ENCODE measurements at places on chromosomes 16 and 17.

- peak; percentile 29 for DNase-seq
Observed at GRCh38 chr17:65800655-65801054, 239.2 kb upstream of the AXIN2 start.

DNA sequence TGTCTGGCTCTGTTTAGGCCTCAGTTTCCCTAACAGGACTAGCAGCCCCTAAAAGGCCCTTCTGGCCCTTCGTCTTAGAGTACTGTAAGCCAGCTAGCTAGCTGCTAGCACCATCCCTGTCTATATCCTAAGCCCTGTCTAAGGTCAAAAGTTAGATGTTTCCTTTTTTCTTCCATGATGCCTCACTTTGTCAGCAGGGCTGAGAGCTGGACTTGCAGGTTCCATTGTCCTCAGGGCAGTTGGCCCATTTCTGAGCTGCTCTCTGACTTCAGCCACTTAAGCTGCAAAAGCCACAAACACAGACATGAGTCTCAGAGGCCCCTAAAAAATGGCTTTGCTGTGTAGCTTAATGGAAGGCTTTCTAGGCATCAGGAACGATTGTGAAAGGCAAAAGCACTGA lies 187.7 kb downstream of the CBLN1 start:
- DNase-seq: no peak

DNA sequence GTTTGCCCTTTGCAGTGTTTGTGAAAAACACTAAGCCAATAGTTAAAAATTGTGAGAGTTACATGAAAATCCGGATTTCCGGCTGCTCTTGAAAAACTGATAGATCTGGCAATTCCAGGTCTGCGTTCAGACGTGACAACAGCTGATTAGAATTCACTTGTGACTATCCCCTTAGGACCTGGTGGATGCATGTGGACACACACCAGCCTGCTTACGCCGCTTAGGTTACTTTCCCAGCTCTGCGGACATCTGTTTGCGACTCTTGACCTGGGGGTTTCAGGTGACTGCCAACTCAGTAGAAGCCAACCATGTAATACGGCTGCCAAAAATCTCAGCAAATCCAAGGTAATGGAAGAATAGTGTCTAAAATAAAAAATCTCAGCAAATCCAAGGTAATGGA lies 24.3 kb downstream of the VPS53 start:
- DNase-seq: no peak

DNA sequence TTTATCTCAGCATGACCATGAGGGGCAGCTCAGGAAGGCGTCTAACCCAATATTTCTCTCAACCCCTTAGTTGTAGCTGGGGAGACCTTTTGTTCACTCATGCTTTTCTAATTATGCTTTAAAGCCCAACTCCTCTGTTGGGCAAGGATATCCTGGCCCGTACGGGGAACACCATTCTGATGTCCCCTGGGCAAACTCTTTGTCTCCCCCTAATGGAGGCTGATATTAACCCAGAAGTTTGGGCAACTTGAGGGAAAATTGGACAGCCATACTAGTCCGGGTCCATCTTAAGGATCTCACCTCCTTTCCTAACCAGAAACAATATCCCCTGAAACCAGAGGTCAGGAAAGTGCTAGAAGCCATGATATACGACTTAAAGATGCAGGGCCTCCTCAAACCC lies 143.7 kb upstream of the COX10 start:
- DNase-seq: no peak

DNA sequence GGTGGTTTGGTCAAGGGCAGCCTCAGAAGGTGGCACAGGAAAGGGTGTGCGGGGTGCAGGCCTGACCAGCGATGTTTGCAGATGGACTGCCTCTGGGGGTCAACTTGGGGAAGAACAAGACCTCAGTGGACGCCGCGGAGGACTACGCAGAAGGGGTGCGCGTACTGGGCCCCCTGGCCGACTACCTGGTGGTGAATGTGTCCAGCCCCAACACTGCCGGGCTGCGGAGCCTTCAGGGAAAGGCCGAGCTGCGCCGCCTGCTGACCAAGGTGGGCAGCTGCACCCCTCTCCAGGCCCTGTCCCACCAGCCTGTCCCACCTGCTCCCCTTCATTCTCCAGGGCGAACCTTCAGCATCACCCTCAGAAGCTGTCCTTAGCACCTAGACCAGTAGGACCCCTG lies 12.5 kb downstream of the DHODH start:
- DNase-seq: no peak

DNA sequence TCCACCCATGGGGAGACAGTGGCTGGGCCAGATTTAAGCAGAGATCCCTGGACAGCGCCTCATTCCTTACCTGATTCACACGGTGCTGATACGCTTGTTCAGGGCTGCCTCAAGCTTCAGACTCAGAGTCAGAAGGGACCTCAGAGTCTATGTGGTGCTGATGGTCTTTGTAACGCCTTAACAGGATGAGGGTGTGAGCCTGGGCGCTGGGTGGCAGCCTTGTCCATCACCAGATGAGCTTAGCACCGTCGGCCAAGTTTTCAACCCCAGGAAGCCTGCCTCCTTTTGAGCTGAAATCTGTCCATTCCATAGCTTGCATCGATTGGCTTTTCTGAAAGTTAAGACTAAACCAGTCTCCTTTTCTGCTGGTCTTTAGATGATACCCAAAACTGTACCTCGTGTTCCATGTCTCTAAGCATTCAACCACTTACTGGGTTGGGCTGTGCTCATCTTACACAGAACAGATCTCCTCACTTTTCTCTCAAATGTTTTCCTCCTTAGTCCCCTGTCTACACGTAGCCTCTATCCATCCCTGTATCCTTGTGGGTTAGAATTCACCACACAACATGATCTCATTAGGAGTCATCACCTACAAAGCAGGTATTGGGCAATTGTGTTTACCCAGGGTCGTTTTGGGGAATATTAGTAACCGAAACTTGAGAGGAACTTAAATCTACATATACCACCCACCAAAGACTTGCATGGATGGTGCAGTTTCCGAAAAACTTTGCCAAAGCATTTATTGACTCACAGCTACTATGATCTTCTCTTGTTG lies 573.4 kb downstream of the CDH13 start:
- no peak for DNase-seq

GRCh38 chr16:78437352-78437968 lies 338.0 kb downstream of the WWOX start:
- DNase-seq: no peak

DNA sequence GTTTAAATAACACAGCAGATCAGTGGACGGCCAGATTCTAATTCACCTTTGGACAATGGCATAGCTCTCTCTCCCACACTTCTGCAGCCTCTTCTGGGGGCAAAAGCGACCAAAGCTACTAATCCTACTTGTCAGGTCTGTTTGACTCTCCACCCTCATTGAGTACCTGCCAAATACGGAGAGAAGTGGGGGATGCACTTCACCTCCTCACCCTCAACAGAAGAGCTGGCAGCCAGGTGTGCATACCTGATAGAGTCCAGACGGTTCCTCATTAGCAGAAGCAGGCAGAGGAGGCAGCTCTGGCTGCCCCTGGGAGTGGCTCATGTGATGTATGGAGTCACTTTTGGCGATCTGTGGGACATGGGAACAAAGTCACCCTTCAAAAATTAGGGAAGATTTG lies 4.9 kb downstream of the DNAH3 start:
- DNase-seq: no peak

GRCh38 chr17:57861000-57861789 lies 11.4 kb upstream of the MRPS23 start:
- DNase-seq: peak; percentile 59

- no peak for DNase-seq
Observed at GRCh38 chr16:70600730-70601129, 45.6 kb upstream of the IL34 start.

DNA sequence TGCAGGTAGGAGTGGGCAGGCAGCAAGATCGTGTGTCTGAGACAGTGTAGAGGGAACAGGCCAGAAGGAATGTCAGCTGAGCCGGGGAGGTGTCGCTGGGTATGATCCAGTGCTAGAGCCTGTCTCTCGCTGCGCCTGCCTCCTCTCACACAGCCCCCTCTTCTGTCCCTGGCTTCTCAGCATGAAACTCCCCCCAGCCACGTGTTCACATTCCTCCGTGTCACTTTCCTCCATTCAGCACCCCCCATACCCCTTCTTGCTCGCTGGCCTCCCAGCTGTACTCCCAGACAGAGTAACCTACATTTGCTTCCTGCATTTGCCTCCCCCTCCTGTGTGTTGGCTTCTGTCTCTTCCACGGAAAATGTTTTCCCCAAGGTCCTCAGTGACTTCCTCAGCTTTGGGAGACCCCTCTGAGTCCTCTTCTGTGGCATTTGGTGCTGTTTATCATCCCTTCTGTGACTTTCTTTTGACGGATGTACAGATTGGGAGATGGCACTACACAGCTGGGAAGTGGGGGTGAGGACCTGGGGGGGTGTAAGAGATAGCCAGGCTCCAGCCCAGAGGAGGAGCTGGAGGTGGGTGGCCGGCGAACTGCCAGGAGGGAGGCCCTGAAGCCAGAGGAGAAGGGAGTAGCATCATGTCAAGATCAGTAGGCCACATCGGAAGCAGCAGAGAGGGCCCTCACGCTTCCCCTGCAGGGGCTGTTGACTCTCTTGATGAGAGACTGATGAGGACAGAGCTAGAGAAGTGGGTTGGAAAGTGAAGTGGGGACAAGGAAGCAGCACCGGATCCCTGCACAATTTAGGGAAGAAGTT lies 19.2 kb downstream of the SGF29 start:
- DNase-seq: peak; percentile 11

GRCh38 chr16:57358527-57359095 lies at the start of gene CCL22:
TSS of gene CCL22 (plus strand) at chr16:57358783. CDS start at chr16:57358817, 34 bp downstream.
- no peak for DNase-seq

DNA sequence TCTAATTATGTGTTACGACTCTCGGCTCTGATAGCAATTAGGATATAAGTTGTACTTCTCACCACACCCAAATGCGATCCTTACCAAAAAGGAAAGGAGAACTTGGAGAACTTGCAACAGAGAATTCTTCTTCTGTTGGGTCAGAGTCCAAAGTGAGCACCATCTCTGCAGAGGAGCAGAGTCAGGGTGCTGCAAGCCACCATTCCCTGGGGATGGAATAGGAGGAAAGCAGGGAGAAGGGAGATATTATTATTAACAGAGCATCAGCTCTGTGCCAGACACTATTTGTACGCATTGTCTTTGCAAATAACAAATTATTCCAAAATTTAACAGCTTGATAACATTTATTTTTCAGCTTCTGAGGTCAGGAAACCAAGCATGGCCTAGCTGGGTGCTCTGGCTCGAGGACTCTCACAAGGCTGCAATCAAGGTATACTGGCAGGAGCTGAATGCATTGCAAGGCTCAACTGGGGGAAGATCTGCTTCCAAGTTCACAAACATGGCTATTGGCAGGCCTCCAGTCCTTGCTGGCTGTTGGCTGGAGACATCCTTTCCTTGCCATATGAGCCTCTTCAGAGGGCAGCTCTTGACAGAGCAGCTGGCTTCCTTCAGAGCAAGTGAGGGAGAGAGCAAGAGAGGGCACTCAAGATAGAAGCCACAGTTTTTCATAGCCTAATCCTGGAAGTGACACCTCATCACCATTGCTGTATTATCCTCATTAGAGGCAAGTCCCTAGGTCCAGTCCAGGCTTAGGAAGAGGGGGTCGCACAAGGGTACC lies 296.2 kb upstream of the CDH5 start:
- peak; percentile 73 for DNase-seq

- DNase-seq: no peak
Observed at GRCh38 chr16:85820604-85821372, 21.3 kb downstream of the COX4I1 start.

DNA sequence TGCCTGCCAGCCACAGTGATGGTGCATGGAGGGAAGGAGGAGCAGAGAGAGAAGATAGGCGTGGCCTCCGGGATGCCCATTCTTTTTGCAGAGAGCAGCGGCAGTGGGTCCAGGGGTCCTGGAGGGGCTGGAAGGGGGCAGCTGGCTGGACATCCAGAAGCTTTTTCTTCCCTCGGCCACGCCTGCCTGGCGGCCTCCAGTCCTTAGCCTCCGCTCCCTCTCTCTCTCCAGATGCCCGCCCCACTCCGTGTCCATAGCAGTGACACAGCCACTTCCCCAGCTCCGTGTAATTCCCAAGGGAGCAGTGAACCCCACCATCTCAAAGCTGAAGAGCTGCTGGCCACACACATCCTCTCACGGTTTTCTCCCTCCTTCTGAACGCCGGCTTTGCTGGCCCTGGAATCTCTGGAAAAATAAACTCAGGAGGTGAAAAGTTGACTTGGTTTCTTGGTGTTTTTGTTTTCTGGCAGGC lies 26.3 kb upstream of the CDC42EP4 start:
- DNase-seq: peak; percentile 39

- DNase-seq: no peak
Observed at GRCh38 chr17:50144845-50145531, 5.5 kb downstream of the PPP1R9B start.

- DNase-seq: no peak
Observed at GRCh38 chr16:1839554-1839953, 12.5 kb downstream of the FAHD1 start.

- DNase-seq: no peak
Observed at GRCh38 chr17:19554393-19554792, 20.7 kb downstream of the SLC47A1 start.

DNA sequence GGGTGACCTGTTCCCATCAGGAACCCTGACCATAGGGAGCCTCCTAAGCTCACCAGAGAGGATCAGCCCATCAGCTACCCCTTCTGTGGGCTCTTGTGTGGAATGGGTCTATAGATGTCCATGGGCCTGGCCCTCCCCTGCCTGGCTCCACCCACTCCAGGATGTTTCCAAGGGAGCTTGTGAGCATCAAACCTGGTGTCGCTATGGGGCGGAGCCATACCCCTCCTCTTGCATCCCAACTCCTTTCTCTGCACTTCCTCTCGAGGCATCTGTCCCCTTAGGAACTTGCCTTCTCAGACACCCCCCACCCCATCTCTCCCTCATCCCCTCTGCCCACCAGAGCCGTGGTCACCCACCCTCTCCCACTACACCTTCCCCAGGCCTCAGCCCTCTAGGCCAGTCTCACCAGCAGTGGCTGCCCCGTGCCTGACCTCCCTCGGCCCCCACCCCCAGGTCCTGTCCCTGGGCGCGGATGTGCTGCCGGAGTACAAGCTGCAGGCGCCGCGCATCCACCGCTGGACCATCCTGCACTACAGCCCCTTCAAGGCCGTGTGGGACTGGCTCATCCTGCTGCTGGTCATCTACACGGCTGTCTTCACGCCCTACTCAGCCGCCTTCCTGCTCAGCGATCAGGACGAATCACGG lies 10.4 kb downstream of the KCNH6 start:
- DNase-seq: no peak

- DNase-seq: no peak
Observed at GRCh38 chr17:45408611-45409421, 23.9 kb downstream of the ARHGAP27 start.

DNA sequence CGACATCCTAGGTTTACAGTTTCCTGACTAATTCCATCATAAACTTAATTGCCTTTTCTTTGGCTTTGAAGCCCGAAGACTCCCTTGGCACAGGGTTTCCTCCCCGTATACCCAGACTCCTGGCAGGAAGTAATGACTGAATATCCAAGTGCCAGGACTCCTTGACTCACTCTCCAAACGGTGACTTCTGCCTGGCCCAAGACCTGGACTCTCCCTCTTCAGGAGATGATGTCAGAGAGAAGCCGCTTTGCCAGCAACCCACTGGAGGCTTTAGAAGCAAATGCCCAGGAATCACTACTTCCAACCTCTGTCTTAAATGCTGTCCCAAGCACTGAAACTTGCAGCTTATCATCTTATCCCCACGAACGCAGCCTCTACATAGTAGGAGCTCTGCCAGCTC lies 146.5 kb downstream of the RGS9 start:
- DNase-seq: no peak
